CD8-positive, alpha-beta memory T cell (primary cell): ENCODE measurements at places on chromosomes 3 and 15.
A peak's percentile ranks its signal among the peaks of the same experiment; 100 is the strongest.

- no peak overlapping the region for H3K4me3 ChIP-seq
- no peak overlapping the region for H3K27ac ChIP-seq
- DNase-seq: no peak
- no peaks in the 10 kb centered on the region for H3K36me3 ChIP-seq
- no peaks in the 10 kb centered on the region for H3K4me1 ChIP-seq
- no peaks in the 10 kb centered on the region for H3K27me3 ChIP-seq
Observed at GRCh38 chr3:77319711-77320110, 279.8 kb downstream of the ROBO2 start.

DNA sequence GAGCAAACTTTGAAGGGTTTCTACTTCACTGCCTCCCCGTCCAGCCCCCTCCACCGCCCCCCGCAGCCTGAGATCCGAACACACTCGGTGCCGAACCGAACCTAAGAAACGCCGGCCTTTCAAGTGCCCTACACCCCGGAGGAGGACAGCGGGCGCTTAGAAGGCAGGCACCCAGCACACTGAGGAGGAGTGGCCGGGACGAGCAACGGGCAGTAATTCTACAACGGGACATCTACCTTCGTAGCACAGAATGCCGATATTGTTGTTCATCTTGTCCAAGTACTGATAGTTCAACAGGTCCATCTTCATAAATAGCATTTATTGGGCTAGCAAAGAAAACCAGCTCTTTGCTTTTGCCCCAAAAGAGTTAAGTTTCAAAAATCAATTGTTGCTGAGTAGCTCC lies 513 bp downstream of the VGLL4 start:
- H3K4me1 ChIP-seq: peaks cover 32% of the 10 kb centered on the region
- H3K4me3 ChIP-seq: peak overlapping the region; percentile 90
- H3K27ac ChIP-seq: peak overlapping the region; percentile 93
- peak; percentile 10 for DNase-seq
- H3K36me3 ChIP-seq: no peaks in the 10 kb centered on the region

DNA sequence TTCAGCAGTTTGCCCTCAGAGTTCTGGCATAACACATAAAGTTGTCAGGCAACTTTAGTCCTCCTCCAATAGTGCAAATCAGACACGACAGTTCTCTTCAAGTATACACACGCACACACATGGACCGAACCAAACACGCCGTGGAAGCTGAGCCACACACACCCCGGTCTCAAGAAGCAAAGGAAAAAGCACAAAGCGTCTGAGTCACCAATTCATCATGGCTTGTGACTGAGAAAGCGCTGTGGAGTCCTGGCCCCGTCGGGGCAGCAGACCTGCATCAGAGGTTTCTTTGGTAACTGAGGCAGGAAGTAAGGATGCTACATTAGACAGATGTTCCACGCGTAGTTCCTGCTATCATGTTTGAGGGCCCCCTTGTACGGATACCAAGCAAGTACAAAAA lies 85.7 kb downstream of the VGLL4 start:
- H3K4me3 ChIP-seq: no peak overlapping the region
- H3K27ac ChIP-seq: no peak overlapping the region
- H3K4me1 ChIP-seq: no peaks in the 10 kb centered on the region
- H3K27me3 ChIP-seq: no peaks in the 10 kb centered on the region

- no peak overlapping the region for H3K27ac ChIP-seq
- H3K4me1 ChIP-seq: no peaks in the 10 kb centered on the region
- no peaks in the 10 kb centered on the region for H3K36me3 ChIP-seq
- DNase-seq: no peak
Observed at GRCh38 chr3:101253396-101253795, 67.0 kb downstream of the IMPG2 start.

DNA sequence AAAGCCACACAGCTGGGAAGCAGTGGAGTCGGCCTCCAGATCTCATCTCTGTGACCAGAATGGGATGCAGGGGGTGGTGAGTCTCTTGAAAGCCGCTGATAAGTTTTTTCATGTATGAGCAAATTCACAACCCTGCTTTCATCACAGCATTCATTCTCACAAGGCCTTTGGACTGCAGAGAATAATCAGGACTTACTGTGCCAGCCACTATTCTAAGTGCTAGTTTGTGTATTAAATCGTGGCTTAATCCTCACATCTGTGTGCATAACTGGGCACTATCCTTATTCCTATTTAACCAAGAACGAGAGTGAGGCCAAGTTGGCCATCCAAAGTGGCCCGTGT lies 64.2 kb upstream of the POLG start:
- H3K36me3 ChIP-seq: no peaks in the 10 kb centered on the region
- H3K27ac ChIP-seq: no peak overlapping the region
- H3K4me3 ChIP-seq: no peak overlapping the region
- H3K4me1 ChIP-seq: no peaks in the 10 kb centered on the region
- no peak for DNase-seq
